Right kidney (tissue), 9 donors: ENCODE measurements at places on chromosomes 4 and X.

DNA sequence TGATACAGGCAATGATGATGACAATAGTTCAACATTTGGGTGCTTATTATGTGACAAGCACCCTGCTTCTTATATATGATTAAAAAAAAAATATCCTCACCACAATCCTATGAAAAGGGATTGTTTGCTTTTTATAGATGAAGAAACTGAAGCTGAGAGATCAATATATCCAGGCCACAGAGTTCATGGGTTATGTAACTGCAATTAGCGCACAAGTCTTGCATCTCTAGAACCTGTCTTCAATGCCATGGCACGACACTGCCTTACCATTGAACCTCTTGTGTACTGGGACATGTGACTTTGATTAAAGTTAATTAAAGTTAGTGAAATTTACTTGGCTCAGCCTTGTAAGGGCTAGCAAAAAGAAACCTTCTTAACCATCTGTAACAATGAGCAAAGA is 599.7 kb downstream of the ADGRL3 start:
- DNase-seq, result no peak

GRCh38 chrX:130604882-130605281 is 203.1 kb downstream of the RBMX2 start:
- no peak for DNase-seq

DNA sequence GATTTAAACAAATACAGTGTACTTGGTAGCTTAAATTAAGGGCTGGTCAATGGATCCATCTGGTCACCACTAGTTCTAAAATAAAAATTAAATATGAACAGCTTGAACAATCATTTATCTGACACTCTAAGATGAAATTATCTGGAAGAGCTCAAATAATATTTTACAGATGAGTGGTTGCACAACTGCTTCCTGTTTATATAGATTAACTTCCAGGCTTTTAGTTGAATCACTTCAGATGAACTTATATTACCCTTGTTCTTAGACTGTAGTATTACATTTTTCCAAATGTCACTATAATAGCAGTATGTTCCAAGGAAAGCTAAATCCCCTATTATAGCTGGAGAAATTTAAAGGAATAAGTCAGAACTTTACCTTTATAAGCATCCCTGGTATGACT is 92.4 kb upstream of the SMIM10 start:
- DNase-seq, result no peak

GRCh38 chrX:103614999-103615398 is 7.2 kb downstream of the TCEAL3 start:
- DNase-seq, result no peak

DNA sequence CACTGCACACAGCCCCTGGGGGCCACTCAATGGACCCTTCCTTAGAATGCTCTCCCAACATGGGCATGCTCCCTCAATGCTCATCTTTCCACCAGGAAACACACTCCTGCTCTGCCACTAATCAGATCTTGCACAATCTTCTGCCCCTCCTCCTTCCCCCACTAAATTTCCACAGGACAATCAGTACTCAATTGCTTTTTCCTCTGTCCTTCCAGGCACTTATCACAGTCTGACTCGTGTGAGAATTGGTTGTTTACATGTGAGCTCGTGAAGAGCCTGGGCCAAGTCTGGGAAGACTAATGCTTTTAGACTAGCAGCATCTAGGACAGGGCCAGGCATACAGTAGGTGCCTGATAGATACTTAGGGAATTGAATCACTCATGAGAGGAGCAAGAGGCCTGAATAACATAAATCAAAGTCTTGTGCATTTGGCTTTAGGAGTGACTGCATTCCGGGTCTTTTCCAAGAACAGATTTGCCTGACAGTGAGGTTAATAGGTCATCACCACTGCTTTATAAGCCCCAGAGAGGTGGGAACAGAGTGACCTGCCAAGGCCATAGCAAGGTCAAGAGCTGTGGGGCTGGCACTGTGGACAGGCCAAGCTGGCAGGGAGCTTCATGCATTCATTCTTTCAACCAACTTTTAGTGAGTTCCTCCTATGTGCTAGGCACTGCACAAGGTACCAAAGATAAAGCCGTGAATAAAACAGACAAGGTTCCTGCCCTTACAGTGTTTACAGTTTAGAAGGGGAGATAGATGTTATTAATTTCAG is 55.0 kb downstream of the PRPS1 start:
- DNase-seq, result no peak

- DNase-seq, result no peak
Observed at GRCh38 chr4:185036019-185036418, 17.7 kb downstream of the HELT start.

GRCh38 chrX:101078716-101079598 is at the start of gene TMEM35A:
Gene TMEM35A (plus strand): TSS chrX:101078879. CDS start chrX:101079003, 124 bp downstream.
- peak; percentile 42 for DNase-seq

- DNase-seq, result no peak
Observed at GRCh38 chr4:1244081-1244977, 4.6 kb downstream of the CTBP1 start.

DNA sequence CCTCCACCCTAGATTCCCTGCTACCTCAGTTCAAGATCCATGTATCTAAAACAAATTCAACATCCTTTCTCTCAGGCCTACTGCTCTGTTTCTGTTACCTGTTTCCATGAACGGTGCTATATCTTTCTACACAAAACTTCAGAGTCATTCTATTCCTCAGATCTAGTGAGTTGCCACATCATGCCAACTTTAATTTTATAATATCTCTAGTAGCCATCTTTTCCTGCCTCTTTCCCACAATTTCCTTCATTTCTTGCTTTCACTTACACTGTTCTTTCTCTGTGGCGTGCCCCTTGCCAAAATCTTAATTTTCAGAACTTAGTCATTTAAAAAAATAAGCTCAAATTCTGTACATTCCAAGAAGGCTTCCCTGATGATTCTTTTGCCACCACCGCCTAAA is 15.2 kb downstream of the GUCY1A1 start:
- no peak for DNase-seq

GRCh38 chr4:47942081-47942819 is 27.9 kb upstream of the NFXL1 start:
- no peak for DNase-seq

DNA sequence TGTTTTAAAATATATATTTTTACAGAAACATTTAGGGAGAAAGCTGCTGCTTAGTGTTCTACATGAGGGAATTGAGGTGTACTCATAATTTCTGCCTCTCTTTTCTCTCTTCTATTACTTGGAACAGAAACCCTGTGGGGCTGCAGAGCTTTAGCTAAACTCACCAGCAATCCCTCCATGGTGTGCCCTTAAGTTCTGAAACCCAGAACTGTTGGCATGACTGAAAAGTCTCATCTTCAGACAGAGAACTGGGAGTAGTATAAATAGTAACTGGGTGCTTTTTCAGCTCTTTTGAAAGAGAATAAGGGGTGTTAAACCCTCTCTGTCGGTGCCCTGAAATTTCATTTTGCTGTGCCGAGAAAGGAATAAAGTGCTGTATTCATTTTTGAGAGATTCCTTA is 294.9 kb upstream of the BOD1L1 start:
- no peak for DNase-seq

GRCh38 chrX:109830704-109831206 is 97.7 kb upstream of the ACSL4 start:
- no peak for DNase-seq

DNA sequence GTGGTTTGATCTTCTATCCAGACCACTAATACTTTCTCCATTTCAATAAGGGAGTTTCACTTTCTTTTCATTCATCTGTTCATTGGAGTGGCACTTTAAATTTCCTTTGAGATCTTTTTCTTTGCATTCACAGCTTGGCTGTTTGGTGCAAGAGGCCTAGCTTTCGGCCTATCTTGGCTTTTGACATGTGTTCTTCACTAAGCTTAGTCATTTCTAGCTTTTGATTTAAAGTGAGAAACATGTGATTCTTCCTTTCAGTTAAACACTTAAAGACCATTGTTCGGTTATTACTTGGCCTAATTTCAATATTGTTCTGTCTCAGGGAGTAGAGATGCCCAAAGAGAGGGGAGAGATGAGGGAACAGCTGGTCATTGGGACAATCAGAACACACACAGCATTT is 24.3 kb downstream of the CXCL13 start:
- DNase-seq, result no peak

GRCh38 chr4:176323511-176324160 is 3.9 kb downstream of the SPCS3 start:
- DNase-seq, result no peak

DNA sequence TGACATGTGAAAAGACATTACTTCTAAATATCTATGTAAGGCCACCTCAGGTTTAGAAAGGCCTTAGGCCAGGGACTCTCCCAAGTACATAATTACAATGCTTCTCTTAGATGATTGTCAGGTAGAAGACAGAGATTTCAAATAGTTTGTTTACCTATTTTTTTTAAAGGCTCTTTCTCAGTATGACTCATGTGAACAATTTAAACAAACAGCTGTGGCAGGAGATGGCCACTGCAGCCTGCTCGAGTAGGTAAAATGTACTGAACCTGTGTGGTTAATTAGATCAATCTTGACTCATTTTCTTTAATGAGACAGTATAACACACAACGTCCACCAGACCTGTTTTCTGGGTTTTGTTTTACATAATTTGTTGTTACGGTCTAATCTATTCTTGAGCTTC is 50.2 kb downstream of the LEF1 start:
- DNase-seq, result no peak

DNA sequence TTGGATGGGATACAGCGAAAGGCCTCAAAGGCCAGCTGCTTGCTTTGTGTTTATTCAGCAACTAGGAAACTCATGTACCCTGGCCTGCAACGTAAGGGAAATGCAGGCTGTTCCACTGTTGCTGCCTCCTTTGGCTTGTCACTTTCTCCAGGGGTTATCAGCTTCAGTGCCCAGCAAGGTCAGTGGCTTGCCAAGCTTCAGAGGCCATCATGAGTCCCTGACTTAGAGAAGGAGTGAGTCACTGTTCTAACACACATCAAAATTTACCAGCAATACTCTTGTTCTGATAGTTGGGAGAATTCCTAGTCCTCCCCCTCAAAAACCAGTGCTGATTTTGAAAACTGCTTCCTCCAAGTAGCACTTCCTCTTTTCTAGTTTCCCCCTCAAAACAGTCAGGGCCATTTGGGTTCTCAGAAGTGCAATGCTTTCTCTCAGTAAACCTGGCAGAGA is 250.8 kb downstream of the ARHGAP24 start:
- DNase-seq, result no peak

GRCh38 chrX:120763269-120763668 is 112.4 kb downstream of the CT47B1 start:
- no peak for DNase-seq

GRCh38 chrX:71056867-71057266 is 11.3 kb downstream of the SNX12 start:
- no peak for DNase-seq

DNA sequence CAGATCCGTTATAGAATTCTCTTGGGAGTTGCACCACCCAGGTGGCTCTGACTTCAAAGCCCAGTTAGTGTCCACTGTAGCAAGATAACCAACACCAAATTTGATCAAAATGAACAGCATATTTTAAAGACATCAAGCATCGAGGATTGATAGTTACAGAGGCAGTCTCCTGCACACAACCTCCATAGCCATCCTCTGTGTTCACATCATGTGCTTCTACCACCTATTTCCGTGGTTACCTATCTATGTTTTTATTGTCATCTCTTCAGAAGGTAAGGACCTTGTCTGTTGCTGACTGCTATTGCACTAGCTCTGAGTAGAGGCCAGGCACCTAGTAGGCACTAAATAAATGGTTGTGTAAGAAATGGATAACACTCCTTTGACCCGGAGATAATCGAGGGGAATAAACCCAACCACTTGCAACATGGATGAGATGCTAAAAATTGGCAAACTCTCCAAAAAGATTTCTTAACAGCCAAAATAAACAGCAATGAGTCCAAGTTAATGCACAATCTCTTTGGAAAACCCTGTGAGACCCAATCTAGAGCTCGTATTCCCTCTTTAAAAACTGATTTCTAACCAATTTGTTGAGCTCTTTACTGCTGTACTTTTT is 14.7 kb upstream of the C1QTNF7 start:
- no peak for DNase-seq

GRCh38 chr4:72702948-72703347 is 133.9 kb upstream of the ADAMTS3 start:
- no peak for DNase-seq

DNA sequence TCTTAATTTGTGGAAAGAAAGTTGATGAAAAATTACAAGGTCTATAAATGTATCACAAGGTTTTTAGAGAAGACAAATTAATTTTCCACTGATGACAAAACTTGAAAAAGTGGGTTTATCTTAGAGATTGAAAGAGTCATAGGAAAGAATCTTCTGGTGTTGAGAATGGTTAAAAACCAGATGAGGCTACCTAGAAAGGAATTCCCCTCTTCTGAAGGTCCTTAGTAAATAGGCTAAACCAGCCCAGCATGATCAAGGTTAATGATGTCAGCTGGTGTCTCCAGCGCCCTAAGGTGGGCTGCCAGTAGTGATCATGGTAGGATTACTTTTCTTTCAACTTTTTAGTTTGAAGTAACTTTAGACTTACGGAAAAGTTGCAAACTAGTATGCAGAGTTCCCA is 71.8 kb upstream of the PGRMC2 start:
- DNase-seq, result no peak

DNA sequence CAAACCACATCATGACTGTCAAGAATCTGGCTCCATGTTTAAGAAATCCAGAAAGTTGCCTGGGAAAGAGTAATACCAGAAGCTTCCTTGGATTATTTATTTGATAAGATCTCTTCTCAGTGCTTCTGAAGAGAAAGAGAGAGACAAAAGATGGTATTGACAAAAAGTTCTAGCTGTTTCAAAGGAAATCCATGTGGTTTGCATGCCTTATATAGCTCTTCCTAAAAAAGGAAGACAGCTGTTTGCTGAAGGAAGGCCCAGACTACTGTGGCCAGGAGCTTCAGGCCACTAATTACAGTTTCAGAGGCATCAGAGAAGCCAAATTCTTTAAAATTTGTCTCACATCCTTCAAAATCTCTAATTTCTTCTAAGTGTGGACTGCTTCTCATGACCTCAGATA is 565.2 kb upstream of the SLIT2 start:
- no peak for DNase-seq

DNA sequence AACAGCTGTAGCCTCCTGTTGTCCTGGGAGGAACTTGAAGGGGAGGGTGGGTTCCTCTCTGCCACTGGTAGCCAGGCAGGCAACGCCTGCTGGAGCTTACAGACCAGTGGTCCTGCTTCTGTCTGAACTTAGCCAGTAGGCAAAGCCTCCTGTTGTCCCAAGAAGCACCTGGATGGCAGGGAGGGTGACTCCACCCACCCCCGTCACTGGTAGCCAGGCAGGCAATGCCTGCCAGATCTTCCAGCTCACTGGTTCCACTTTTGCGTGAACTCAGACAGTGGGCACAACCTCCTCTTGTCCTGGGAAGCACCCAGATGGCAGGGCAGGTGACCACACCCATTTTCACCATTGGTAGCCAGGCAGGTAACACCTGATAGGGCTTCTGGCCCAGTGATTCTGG is 203.5 kb upstream of the DIPK2B start:
- DNase-seq, result no peak

- DNase-seq, result no peak
Observed at GRCh38 chr4:30847167-30847566, 127.0 kb downstream of the PCDH7 start.

GRCh38 chr4:82785611-82786400 is 12.8 kb downstream of the SCD5 start:
- DNase-seq, result no peak

DNA sequence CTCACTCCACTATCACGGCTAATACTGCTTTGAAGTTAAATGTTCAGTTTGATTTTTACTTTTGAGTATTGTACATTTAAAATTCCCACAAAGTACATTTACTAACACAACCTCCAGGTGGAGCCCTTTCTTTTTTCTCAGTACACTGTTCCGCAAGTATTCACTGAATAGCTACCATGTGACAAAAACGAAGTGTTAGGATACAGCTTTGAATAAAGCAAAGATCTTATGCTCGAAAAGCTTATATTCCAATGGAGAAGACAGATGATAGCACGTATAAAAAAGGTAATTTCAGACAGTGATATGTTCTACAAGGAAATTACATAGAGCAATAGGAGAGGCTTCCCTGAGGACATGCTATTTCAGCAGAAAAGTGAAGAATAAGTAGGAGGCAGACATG is 60.7 kb upstream of the ABCG2 start:
- DNase-seq, result peak; percentile 31
